ENCODE measurements at places on chromosomes 5 and 9.
A peak's percentile ranks its signal among the peaks of the same experiment; 100 is the strongest.

DNA sequence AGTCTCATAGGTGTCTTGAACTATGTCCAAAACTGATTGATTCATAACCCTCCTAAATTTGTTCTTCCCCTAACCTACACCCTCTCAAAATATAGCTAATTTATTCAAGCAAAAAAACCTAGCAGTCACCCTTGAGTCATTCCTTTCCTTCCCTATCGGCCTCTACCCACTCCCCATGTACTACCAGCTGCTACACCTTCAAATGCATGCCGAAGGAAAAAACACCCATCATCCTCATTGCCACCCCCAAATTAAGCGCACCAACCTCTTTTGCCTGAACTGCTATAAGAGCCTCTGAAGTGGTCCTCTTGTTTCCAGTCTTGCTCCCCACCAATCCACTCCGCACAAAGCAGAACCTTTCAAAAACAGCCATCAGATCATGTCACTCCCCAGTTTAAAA, 12.6 kb downstream of the LIFR start:
- DNase-seq: no peak

DNA sequence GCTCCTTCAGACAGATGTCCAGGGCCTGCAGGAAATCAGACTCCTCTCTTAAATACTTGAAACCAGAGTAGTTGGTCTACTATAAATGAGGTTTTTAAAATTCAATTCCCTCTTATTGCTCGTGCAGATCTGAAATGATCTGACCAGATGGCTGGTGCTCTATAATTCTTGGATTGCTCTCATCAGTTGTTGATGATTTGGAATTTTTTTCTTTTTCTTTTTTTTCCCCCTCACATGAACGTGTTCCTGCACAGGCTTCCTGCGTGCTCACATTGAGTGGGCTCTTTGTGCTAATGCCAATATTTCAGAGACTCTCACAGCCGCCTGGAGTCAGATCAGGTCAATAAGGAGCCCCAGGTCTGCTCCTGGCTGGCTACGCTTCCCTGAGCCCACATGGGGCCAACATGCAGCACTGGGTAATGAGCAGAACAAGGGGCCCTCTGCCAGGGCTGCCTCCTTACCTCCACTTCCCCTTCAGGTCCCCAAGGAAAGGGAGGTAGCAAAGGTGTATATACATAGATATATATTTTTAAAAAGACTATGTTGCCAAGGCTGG, 82.0 kb downstream of the SIL1 start:
- DNase-seq: no peak

GRCh38 chr9:113701774-113702755, 174.0 kb upstream of the ZNF618 start:
- DNase-seq: no peak

- no peak for DNase-seq
Observed at GRCh38 chr5:22998774-22999173, 145.6 kb upstream of the CDH12 start.

DNA sequence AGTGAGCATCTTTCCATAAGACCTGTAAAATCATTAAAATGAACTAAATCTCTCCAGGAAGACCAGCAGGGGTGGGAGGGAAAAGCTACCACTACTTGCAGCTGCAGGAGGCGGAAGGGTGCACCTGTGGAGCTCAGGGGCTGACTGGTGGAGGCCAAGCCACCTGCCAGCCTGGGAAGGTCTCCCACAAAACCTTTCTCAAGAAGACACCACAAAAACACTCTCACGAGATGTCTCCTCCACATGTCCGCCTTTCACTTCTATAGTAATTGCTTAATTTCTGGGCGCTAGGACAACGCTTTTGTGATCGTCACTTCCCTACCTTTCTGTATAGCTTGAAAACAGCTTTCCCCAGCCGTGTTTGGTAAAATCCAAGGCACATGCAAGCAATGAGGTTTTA, 114.4 kb downstream of the ROR2 start:
- no peak for DNase-seq

DNA sequence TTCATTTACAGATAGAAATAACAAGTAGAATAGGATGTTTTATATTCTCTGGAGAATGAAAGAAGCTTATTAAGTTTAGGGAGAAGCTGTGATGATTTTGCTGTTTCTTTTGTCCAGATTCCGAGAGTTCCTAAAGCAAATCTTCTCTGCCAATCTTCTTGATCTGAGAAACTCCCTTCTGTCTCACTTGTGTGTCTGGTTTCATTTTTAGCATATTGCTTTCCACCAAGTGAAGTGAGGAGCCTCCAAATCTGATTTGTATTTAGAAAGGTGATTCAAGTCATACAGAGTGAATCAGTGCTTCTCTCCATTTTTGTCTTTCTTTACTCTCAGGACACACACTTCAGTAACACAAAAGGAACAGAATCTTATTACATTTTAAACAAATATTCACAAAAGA, 48.4 kb downstream of the STX17 start:
- DNase-seq: no peak

DNA sequence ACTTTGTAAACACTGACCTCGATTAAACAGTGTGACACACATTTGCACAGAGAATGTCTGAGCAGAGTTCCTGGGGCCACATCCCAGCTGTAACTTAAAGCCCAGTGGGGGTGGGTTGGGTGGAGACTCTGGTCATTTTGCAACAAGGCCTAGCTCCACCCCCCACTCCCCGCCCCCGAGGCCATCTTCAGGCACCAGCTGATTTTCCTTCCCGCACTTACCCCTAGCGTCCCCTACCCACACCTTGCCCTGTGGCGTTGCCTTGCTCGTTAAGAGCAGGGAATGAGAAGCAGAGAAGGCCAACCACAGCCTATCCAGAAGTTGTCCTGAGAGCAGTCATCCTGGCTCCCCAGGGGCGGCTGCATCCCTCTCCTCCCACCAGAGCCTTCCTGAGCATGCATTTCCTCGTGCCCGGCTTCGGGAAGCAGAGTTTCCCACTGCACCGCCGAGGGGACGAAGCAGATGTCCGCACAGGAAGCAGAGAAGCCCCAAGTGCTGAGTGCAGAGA, 101.7 kb upstream of the SARDH start:
- no peak for DNase-seq

GRCh38 chr5:177357146-177357458, 622 bp upstream of the RGS14 start:
- no peak for DNase-seq

- DNase-seq: peak; percentile 17
Observed at GRCh38 chr9:37528652-37529471, 43.1 kb downstream of the POLR1E start.

- no peak for DNase-seq
Observed at GRCh38 chr9:7239708-7240107, 481.9 kb downstream of the KDM4C start.

DNA sequence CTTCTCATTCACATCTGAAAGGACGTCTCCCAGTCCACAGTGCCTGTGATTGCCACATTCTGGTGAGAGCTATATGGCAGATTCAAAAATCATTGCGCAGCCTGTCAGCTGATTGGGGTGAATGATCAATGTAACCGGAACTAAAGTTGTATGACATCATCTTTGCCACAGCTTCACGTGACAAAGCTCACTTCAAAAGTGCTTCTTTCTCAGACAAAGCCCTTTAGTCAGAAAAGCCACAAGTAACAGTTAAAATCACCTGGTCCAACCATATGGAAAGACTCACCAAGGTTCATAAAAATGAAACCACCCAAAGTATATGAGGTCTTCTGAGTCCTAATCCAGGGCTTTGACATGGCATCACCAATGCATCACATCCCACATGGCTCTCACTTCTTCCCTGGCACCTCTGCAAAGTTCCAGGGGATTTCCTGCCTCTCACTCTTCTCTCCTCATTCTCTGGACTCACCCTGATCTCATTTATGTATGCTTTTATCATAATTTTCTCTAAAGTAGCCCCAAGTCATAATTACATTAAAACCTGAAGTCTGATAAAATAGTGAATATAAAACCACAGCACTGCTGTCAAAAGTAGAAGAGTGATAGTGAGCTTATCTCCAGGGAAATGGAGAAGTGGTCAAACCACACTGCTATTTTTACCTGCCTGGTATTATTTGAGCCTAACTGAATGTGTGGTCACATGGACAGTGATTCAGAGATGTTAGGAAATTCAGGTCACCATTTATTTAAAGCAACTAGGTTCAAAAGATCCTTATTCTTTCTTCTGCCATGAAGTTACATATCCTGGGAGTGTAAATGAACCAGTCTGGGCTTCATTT, 193.1 kb upstream of the PTGER4 start:
- DNase-seq: no peak

DNA sequence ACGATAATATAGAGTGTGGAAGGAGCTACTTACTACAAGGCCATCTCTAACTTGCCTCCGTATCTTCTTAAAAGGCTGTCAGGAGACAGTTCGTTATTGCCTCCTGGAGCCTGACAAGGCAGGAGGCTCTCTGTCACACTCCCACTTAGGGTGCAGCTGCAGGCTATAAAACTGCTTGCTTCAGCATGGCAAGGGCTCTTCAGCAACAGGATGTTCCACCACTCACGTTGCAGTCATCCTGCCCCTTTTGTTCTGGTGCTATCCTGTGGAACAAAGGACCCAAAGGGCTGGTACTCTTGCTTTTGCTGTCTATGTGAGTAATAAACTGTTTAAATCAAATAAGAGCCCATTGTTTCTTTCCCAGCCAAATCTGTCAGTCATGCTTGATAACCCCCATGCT, 508.9 kb downstream of the NTRK2 start:
- peak; percentile 36 for DNase-seq

DNA sequence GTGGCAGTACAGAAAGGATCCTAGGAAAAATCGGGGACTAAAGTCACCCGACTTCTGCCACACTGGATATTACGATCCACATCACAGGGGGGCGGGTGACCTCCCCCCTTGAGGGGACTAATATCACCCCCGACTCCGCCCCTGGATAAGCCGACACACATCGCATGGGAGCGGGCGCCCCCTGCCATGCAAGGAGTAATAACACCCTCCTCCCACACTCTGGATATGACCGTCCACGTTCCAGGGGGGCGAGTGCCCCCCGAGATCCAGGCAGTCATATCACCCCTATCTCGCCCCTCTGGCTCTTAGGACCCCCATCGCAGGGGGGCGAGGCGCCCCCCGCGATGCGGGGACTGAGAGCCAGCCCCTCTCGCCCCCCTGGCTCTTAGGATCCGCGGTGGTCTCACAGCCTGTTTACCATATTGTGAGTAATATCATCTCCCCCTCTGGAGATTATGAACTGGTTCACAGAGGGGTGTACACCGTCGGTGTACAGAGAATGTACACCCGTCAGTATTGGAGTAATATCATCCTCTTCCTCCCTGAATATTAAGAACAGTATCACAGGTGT, 423.0 kb downstream of the DIRAS2 start:
- DNase-seq: peak; percentile 61

DNA sequence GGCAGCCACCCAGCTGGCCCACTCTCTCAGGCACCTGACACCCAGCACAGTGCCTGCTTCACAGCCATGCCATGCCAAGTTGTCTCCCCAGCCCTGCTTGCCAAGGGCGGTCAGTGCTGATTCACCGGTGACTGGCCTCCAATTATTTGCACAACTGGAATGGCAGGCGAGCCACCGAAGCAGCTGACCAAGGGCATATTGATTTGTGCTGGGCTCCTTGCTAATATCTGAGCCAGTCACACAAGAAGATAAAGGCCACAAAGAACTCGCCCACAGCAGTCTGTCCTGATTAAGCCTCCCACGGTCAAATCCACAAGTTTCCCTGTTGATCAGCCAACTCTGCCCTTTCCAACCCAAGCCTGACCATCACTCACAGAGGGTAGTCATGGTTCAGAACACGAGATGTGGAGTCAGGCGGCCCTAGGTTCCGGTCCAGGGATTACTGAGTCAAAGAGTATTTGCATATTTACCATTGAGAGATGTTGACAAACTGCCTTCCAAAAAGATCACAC, 6.4 kb upstream of the EEIG1 start:
- DNase-seq: no peak

GRCh38 chr5:148972396-148972795, 90.5 kb downstream of the SH3TC2 start:
- no peak for DNase-seq

DNA sequence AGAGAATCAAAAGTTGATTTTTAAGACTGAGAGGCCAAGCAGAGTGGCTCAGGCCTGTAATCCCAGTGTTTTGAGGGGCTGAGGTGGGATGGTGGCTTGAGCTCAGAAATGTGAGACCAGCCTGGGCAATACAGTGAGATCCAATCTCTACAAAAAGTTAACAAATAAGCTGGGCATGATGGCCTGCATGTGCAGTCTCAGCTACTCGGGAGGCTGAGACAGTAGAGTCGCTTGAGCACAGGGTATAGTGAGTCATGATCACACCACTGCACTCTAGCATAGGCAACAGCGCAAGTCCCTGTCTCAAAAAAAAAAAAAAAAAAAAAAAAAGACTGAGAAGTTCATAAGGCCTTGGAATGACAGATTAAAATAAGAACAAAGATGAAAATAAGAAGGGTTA, 177.2 kb downstream of the TMEM232 start:
- DNase-seq: no peak

GRCh38 chr9:127569886-127570401, 42.1 kb upstream of the STXBP1 start:
- no peak for DNase-seq

GRCh38 chr5:75265731-75266130, 29.1 kb upstream of the ANKRD31 start:
- no peak for DNase-seq

GRCh38 chr5:135100011-135100410, 66.0 kb upstream of the PITX1 start:
- no peak for DNase-seq

GRCh38 chr9:129708793-129709192, 43.3 kb downstream of the PRRX2 start:
- no peak for DNase-seq

DNA sequence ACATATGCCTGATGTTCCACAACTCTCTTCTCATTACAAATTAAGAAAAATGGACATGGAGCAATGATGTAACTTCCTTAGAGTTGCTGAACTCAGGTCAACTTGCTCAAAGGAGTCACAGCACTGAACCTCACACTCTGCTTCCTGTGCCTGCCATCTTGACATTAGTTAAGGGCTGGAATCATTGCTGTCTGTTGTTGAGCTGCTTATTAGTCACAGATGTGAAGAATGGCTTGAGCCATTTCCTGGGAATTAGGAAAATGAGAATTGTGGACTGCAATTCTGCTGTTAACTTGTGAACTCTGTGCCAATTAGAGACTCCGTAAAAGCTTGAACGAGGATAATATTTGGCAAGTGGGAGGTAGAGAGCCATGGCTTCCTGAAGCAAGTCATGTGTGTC, 212.0 kb downstream of the ADAMTS12 start:
- no peak for DNase-seq

DNA sequence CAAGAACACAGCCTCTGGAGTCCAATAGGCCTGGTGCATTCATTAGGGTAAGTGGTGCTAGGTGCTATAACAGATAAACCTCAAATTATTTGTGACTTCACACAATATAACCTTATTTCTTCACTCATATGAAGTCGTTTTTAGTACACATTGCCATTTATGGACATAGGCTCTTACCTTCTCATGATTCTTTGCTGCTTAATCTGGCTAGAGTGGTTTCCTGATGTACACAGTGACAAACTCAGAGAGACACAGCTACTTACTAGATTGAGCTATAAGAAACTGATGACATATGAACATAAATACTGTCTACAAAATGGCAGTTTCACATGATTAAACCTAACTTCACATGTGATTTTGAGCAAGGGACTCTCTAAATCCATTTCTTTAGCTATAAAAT, 14.2 kb upstream of the SUB1 start:
- no peak for DNase-seq

Data from nephron progenitor cell (in vitro differentiated cells).